Ovary (tissue), 10 donors: ENCODE measurements at places on chromosomes 1 and 21.
A peak's percentile ranks its signal among the peaks of the same experiment; 100 is the strongest.

DNA sequence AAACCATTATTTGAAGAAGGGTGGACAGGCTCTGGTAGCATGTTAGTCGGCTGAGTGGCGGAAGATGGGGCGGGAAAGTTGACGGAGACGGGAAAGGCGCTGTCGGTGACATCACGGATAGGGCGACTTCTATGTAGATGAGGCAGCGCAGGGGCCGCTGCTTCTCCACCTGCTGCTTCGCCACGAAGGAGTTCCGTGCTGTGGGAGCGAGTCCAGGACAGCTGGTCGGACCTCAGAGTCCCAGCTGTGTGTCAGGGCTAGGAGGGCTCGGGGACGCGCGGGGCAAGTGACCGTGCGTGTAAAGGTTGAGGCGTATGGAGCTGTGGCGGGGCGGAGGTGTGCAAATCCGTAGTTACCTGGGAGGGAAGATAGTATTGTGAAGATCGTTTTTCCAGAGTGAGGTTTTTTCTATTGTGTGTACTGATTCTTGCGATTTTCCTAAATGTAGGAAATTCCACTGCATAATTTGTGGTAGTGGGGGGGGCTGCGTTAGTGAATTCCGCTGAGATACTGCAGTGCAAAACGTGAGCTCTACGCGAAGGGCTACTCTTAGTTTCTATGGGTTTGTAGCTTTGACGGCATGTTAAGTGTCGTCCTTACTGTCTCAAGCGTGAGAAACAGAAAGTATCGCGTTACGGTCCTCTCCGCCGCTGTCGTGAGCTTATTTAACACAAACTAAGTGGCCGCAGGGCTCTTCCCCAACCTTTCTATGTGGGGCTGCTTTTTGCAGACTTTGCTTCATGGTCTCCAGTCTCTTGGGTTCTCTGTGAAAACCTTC lies 111.2 kb upstream of the NBPF11 start:
- no peaks in the 10 kb centered on the region for H3K36me3 ChIP-seq
- no peaks in the 10 kb centered on the region for H3K27me3 ChIP-seq
- H3K4me1 ChIP-seq, result no peaks in the 10 kb centered on the region
- no peak overlapping the region for H3K27ac ChIP-seq
- peak; percentile 37 for DNase-seq

DNA sequence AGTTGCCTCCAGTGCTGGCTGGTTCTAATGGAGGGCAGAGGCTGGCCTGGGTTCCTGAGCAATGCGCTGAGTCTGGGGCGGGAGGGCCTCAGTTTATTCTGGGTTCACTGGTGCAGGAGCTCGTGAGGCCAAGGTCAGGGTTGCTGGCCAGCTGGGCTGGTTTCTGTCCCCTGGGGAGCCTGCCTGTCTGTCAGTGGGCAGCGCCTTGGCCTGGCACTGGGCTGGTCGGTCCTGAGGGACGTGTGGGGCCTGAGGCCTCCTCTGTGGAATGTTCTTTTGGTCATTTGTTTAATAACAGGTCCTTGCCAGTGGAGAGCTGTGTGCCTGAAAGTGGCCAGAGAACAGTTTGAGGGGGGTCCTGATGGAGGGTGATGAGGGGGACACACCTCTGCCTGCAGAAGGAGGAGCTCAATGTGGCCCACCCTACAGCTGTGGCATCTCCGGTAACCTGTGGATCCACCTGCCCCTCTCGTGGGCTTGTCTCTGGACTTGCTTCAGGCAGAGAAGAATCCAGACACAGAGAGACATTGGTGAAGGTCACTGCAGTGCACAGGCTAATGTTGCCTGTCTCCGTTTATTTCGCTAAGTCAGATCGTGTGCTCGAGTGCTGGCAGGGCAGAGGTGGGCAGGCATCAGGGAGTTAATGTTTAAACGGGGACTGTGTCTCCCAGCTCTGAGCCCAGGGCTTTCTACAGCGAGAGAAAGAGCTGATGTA lies 34.6 kb downstream of the COQ8A start:
- no peaks in the 10 kb centered on the region for H3K36me3 ChIP-seq
- peak; percentile 74 for DNase-seq
- H3K27ac ChIP-seq, result peak overlapping the region; percentile 23
- H3K4me3 ChIP-seq, result no peak overlapping the region
- no peaks in the 10 kb centered on the region for H3K27me3 ChIP-seq
- H3K4me1 ChIP-seq, result peaks cover 23% of the 10 kb centered on the region

DNA sequence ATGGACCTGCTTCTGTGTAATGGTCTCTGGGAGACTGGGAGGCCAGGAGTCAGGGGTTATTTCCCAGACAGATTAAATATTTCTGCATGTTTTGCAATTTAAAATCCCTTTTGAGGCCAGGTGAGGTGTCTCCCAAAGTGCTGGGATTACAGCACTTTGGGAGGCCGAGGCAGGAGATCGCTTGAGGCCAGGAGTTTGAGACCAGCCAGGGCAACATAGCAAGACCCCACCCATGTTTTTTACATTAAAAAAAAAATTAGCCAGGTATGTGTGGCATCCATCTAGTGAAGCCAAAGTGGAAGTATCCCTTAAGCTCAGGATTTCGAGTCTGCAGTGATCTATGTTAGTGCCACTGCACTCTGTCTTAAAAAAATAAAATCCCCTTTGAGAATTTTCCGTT lies 34.1 kb downstream of the ECHDC2 start:
- no peaks in the 10 kb centered on the region for H3K4me1 ChIP-seq
- no peaks in the 10 kb centered on the region for H3K36me3 ChIP-seq
- no peak overlapping the region for H3K27ac ChIP-seq
- H3K4me3 ChIP-seq, result no peak overlapping the region

DNA sequence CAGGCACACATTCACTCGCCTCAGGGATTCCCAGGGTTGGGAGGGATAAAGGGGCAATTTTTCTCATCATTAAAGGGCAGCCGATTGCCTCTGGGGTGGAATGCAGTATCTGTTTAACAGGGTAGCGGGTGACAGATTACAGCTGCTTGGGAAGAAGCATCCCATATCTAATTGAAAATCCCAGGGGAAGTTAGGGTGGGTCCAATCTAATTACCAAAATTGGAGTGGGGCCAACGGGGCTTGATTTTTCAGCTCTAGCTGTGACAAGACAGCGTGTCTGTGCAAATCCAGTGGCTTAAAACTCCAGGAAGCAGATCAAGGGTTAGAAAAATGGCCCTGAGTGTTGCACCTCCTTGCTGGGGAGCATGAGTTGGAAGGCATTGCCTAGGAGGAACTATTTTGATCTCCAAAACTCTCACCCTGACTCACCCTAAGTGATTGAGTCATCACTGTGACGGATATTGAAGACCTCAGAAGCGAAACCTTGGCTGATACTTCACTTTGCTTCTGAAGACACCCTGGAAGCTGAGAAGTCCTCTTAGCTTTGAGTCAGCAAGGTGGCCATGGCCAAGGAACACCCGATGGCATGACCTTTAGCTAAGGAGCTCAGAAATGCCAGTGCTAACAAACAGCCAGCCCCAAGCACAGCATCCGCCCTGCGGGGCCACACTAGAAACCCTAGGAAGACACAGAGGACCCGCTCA lies 46.0 kb downstream of the GRHL3 start:
- H3K36me3 ChIP-seq, result no peaks in the 10 kb centered on the region
- H3K27me3 ChIP-seq, result no peaks in the 10 kb centered on the region
- no peaks in the 10 kb centered on the region for H3K4me1 ChIP-seq
- no peak overlapping the region for H3K27ac ChIP-seq

DNA sequence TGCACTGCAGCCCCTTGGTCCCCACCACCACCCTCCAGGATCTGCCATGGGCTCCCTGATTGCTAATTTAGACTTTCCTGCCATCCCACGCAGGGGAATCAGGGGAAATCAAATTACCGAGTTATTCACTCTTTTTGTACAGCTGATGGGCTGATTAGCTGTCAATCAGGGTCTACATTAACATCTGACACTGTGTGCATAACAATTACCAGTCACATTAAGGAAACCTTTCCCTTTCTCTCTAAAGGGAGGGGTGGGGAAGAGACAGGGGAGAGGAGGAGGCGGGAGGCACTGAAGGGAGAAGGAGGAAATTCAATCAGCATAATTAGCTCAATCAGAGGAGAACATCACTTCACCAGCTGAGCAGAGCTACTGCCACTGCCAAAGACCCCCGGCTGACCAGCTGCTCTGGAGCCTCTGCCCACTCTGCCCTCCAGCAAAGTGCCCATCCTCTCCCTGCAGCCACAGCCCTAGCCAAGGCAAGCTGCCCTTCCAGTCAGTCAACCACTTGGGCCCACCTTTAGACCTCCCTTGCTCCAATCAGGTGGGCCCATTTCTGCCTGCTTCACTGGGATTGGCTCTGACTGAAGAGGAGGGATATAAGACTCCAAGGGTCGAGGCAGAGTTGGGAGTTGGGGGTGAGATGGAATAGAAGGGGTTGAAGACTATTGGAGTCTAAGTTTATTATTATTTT lies 199.3 kb upstream of the ZC3H12A start:
- no peak for DNase-seq
- H3K4me3 ChIP-seq, result no peak overlapping the region
- H3K4me1 ChIP-seq, result no peaks in the 10 kb centered on the region
- no peaks in the 10 kb centered on the region for H3K27me3 ChIP-seq
- H3K36me3 ChIP-seq, result no peaks in the 10 kb centered on the region
- H3K27ac ChIP-seq, result no peak overlapping the region

DNA sequence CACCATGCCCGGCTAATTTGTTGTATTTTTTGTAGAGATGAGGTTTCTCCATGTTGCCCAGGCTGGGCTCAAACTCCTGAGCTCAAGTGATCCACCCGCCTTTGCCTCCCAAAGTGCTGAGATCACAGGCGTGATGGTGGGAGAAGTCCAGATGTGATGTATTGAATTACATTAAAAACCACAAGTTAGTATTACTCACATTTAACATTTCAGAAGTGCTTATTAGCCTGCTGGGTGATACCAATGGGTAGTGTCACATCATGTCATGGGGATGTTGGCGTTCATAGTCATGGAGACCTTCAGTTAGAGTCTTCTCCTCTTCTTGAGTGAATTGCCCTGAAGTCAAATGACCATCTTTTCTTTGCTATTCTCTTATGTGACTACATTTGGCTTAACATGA lies 63.6 kb upstream of the VAMP3 start:
- H3K4me3 ChIP-seq, result no peak overlapping the region
- H3K27ac ChIP-seq, result no peak overlapping the region
- H3K4me1 ChIP-seq, result peaks cover 4% of the 10 kb centered on the region
- H3K27me3 ChIP-seq, result no peaks in the 10 kb centered on the region
- DNase-seq, result no peak

DNA sequence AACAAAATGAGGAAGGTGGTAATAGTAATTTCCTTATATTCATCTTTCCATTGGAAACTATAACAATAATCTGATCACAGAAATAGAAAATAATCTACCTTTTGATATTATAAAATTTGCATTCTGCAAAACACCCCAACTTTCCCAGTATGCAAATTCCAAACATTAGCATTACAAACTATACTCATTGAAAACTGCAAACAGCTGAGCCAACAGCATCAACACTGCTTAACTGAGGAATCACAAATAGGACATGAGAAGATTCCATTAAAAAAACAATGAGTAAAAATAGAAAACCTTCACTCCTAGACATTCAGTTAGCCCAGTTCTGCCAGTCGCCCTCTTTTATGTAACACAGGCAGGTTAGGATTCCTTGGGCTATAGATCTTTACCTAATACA lies 18.1 kb downstream of the ZNF281 start:
- no peak for DNase-seq
- no peaks in the 10 kb centered on the region for H3K27me3 ChIP-seq
- no peaks in the 10 kb centered on the region for H3K4me1 ChIP-seq
- no peaks in the 10 kb centered on the region for H3K36me3 ChIP-seq
- H3K4me3 ChIP-seq, result no peak overlapping the region

- H3K27ac ChIP-seq, result no peak overlapping the region
- no peaks in the 10 kb centered on the region for H3K4me1 ChIP-seq
- no peak overlapping the region for H3K4me3 ChIP-seq
- DNase-seq, result no peak
These were observed 18.9 kb upstream of the ITLN2 start for GRCh38 chr1:160973491-160973890.

DNA sequence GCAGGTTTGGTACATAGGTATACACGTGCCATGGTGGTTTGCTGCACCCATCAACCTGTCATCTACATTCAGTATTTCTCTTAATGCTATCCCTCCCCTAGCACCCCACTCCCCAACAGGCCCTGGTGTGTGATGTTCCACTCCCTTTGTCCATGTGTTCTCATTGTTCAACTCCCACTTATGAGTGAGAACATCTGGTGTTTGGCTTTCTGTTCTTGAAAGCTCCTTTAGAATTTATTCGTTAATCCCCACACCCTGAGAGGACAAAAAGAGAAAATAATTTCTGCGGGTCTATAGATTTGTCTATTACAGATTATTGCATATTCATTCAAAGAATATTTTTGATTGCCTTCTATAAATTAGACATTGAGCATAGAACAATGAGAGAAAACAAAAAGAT lies 455.5 kb downstream of the PLPP3 start:
- no peak for DNase-seq
- no peaks in the 10 kb centered on the region for H3K27me3 ChIP-seq
- no peaks in the 10 kb centered on the region for H3K4me1 ChIP-seq
- H3K36me3 ChIP-seq, result no peaks in the 10 kb centered on the region
- H3K4me3 ChIP-seq, result no peak overlapping the region

- no peak overlapping the region for H3K27ac ChIP-seq
- H3K4me1 ChIP-seq, result peaks cover 4% of the 10 kb centered on the region
- no peak for DNase-seq
- no peaks in the 10 kb centered on the region for H3K36me3 ChIP-seq
- no peaks in the 10 kb centered on the region for H3K27me3 ChIP-seq
These were observed 70.3 kb upstream of the F3 start for GRCh38 chr1:94611681-94612475.

- no peak for DNase-seq
- no peaks in the 10 kb centered on the region for H3K4me1 ChIP-seq
- H3K27me3 ChIP-seq, result no peaks in the 10 kb centered on the region
- H3K4me3 ChIP-seq, result no peak overlapping the region
These were observed 156.9 kb upstream of the C1orf174 start for GRCh38 chr1:4056989-4057388.

GRCh38 chr1:206913766-206914537 lies 7.8 kb downstream of the FCMR start:
- H3K27me3 ChIP-seq, result no peaks in the 10 kb centered on the region
- H3K36me3 ChIP-seq, result no peaks in the 10 kb centered on the region
- no peak for DNase-seq
- H3K4me3 ChIP-seq, result no peak overlapping the region
- peaks cover 4% of the 10 kb centered on the region for H3K4me1 ChIP-seq

- H3K4me3 ChIP-seq, result no peak overlapping the region
- no peaks in the 10 kb centered on the region for H3K27me3 ChIP-seq
- peaks cover 8% of the 10 kb centered on the region for H3K4me1 ChIP-seq
- H3K36me3 ChIP-seq, result no peaks in the 10 kb centered on the region
- DNase-seq, result no peak
These were observed 70.6 kb downstream of the GADD45A start for GRCh38 chr1:67755619-67756018.

- peaks cover 2% of the 10 kb centered on the region for H3K4me1 ChIP-seq
- no peak overlapping the region for H3K27ac ChIP-seq
- H3K27me3 ChIP-seq, result no peaks in the 10 kb centered on the region
- no peak for DNase-seq
- no peak overlapping the region for H3K4me3 ChIP-seq
These were observed 4.9 kb upstream of the LAD1 start for GRCh38 chr1:201404055-201404454.

DNA sequence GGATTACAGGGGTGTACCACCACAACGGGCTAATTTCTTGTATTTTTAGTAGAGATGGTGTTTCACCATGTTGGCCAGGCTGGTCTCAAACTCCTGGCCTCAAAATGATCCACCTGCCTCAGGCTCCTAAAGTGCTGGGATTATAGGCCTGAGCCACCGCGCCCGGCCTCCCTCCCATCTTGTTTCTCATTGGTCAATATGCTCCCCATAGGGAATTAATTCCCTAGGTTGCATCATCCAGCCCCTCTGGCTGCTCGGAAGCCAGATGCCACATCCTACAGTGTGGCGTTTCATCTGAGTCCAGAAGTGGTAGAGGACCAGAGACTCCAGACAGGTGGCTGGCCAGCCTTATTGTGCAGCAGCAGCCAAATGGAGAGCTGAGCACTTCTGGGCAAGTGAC lies 11.5 kb upstream of the VASH2 start:
- no peak for DNase-seq
- H3K27ac ChIP-seq, result no peak overlapping the region
